T-helper 1 cell treated with Interleukin-12 subunit alpha and Interleukin-12 subunit beta and Interleukin-4 antibody, amounts not matched to agents 30 ng/mL and 1 ng/mL, for 36 hours (primary cell): ENCODE measurements at places on chromosomes 16 and 17. TPM values are rescaled to one million over a fixed set of nuclear protein-coding genes. Genes with fewer than 3 reads are reported as not detected.

The PKMYT1 gene
- total RNA-seq, result 91.5 and 92.0 TPM in 2 replicates

The TP53TG3F gene
- total RNA-seq, result not detected in 2 replicates

The RAI1 gene
- 21.4 and 24.4 TPM in 2 replicates for total RNA-seq

The PYY gene
- total RNA-seq, result not detected in 2 replicates

The CCDC154 gene
- total RNA-seq, result 1.8 and 3.2 TPM in 2 replicates

The OSGIN1 gene
- 0.24 and 0.51 TPM in 2 replicates for total RNA-seq

The C17orf58 gene
- 6.0 and 7.8 TPM in 2 replicates for total RNA-seq

The SLC5A11 gene
- total RNA-seq, result 0.29 TPM in 1 of 2 replicates, not detected in the other

The CMTM4 gene
- 1.1 and 1.4 TPM in 2 replicates for total RNA-seq

The SCARF1 gene
- total RNA-seq, result 11.1 and 11.4 TPM in 2 replicates

The CNTNAP1 gene
- 2.2 and 2.8 TPM in 2 replicates for total RNA-seq

The PSMD3 gene
- total RNA-seq, result 130 and 132 TPM in 2 replicates

The C17orf100 gene
- 2.0 and 2.3 TPM in 2 replicates for total RNA-seq

The TRIM37 gene
- 24.9 and 26.3 TPM in 2 replicates for total RNA-seq

The EFCAB5 gene
- total RNA-seq, result 1.1 and 1.9 TPM in 2 replicates

The KCNJ12 gene
- not detected in 2 replicates for total RNA-seq

The PRAC1 gene
- total RNA-seq, result not detected in 2 replicates

The KRTAP1-5 gene
- not detected in 2 replicates for total RNA-seq

The FDXR gene
- total RNA-seq, result 37.3 and 40.6 TPM in 2 replicates

The CBFA2T3 gene
- 0.51 TPM in 2 replicates for total RNA-seq

The CDR2L gene
- total RNA-seq, result 0.20 and 0.24 TPM in 2 replicates

The LITAFD gene
- total RNA-seq, result not detected in 2 replicates

The KIF2B gene
- not detected in 2 replicates for total RNA-seq

The TMEM220 gene
- 0.07 and 0.10 TPM in 2 replicates for total RNA-seq

The NXN gene
- total RNA-seq, result 0.20 and 0.34 TPM in 2 replicates

The TM4SF5 gene
- 0.22 and 0.83 TPM in 2 replicates for total RNA-seq

The ODAD4 gene
- 0.47 and 0.49 TPM in 2 replicates for total RNA-seq

The GRIN2A gene
- not detected in 2 replicates for total RNA-seq

The MLST8 gene
- 36.8 and 38.3 TPM in 2 replicates for total RNA-seq

The LDHD gene
- 0.27 and 0.78 TPM in 2 replicates for total RNA-seq

The SCRN2 gene
- total RNA-seq, result 28.7 and 32.4 TPM in 2 replicates

The IL17C gene
- total RNA-seq, result not detected in 2 replicates

The HOXB1 gene
- total RNA-seq, result not detected in 2 replicates

The HS3ST4 gene
- total RNA-seq, result not detected in 2 replicates

The CCL7 gene
- not detected in 2 replicates for total RNA-seq

The DPEP3 gene
- total RNA-seq, result 0.12 and 0.22 TPM in 2 replicates

The KCNH4 gene
- 0.41 and 0.59 TPM in 2 replicates for total RNA-seq

The KRT36 gene
- total RNA-seq, result not detected in 2 replicates

The ITGAX gene
- total RNA-seq, result 137 and 142 TPM in 2 replicates

The LHX1 gene
- 0.07 and 0.29 TPM in 2 replicates for total RNA-seq

The TRPV2 gene
- 138 and 159 TPM in 2 replicates for total RNA-seq

The TAX1BP3 gene
- 28.4 TPM in 2 replicates for total RNA-seq

The MYH1 gene
- not detected in 2 replicates for total RNA-seq

The SRL gene
- total RNA-seq, result not detected in 2 replicates

The TP53TG3 gene
- total RNA-seq, result not detected in 2 replicates
